ENCODE measurements at places on chromosomes 3 and 15.

GRCh38 chr3:152899306-152899705 is 64.4 kb downstream of the P2RY1 start:
- DNase-seq: no peak

- DNase-seq: no peak
Observed at GRCh38 chr3:49775538-49775937, 10.8 kb downstream of the IP6K1 start.

- DNase-seq: no peak
Observed at GRCh38 chr3:42511736-42512135, 9.3 kb downstream of the VIPR1 start.

- no peak for DNase-seq
Observed at GRCh38 chr3:189787632-189788031, 156.4 kb downstream of the TP63 start.

DNA sequence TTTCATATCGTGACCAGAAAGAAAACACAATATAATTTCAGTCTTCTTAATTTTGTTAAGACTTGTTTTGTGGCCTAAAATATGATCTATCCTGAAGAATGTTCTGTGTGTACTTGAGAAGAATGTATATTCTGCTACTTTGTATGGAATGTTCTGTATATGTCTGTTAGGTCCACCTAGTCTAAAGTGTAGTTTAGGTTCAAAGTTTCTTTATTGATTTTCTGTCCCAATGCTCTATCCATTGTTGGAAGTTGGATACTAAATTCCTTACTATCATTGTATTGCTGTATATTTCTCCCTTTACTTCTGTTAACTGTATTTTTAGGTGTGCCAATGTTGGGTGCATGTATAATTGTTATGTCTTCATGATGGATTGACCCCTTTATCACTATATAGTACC is 21.2 kb downstream of the OR5AC2 start:
- no peak for DNase-seq

DNA sequence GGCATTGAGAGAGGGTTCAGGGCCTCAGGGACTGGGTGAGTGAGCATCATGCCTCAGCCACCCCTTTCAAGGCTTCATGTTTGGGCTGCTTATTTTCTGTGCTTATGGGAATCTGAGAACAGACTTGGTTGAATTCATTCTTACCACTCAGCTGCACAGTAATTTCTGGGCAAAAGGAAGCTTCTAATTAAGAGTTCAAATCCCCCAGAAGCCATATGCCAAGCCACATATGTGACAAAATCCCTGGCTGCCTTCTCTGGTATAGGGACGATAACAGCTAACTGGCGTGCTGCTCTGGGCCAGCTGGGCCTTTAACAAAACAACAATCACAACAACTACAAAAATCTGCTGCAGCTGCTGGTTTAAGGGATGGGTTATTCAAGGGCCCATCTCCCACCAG is 181.0 kb upstream of the ANKRD28 start:
- no peak for DNase-seq

DNA sequence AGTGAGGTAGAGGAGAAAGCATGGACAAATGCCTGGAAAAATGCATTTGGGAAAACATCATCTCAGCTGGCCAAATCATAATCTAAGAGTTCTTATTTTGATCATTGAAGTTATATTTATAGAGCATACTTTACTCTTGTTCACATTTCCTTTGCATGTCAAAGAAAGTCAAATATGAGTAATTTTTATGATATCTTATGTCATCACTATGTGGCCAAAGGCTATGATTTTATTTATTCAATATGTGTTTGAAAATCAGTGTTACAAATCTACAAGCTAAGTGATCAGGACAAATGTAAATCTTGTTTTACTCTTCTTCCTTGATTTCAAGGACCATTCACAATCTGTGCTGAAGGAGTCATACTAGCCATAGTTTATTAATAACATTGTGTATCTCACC is 237.2 kb upstream of the DPH6 start:
- DNase-seq: no peak

DNA sequence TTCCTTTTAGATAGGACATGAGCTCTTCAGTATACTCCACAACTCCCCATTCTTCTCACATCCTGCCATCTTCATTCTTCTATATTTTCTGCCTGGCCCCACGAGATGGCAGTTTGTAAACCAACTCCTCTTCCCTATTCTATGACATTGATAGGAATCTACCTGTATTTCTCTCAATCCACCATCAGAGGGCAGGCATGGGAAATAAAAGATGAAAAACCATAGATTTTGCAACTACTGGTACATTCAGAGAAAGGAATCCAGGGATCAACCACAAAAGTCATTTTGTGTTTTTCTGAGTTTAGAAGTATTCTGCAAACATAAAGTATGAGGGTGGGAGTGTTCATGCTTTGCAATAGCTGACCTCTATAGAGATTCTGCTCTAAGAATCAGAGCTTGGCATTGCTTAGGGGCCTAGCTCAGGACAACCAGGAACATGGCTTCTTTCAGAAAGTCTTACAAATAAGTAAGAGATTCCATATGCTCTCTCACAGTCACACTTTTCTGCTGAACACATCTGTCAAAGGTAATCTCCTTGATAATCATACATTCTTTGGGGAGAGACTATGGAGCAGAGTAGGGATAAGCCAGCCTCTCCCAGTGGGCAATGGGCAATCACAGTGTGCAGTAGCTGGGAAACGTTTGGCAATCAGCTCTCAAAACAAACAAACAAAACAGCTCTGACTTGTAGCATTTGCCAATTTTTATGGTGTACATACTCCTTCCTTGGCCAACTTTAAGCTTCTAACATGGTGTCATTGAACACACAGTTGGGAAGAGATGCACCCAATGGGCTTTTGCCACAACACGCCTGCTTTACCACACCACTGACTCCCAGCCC is 43.1 kb upstream of the SLC25A36 start:
- peak; percentile 48 for DNase-seq

- peak; percentile 7 for DNase-seq
Observed at GRCh38 chr15:34708422-34708821, 46.4 kb downstream of the GJD2 start.

DNA sequence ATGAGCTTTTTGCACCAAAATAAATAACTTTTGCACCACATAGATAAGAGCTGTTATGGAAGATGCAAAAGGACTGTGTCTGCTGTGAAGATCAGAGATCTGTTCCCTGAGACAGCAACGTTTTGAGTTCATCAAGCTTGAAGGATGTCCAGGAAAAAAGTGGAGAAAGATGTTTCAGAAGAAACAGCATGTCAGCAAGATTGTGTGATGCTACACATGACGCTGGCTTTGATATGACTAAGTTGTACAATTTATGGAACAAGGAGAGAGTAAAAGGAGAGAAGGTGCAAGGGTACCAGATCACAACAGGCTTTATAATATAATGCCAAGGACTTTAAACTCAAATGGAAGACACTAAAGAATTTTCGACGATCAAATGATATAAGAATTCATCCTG is 16.6 kb downstream of the TJP1 start:
- no peak for DNase-seq
